Cardiac muscle cell (in vitro differentiated cells and primary cell): ENCODE measurements at places on chromosomes 6 and 20. TPM values are rescaled to one million over a fixed set of nuclear protein-coding genes. Genes with fewer than 3 reads are reported as not detected.

Gene KCNS1
- polyA plus RNA-seq, result 0.19 TPM in 1 of 2 replicates, not detected in the other

Gene C6orf58
- not detected in 2 replicates for polyA plus RNA-seq

Gene LGSN
- not detected in 2 replicates for polyA plus RNA-seq

Gene CBFA2T2
- polyA plus RNA-seq, result 36.7 and 57.0 TPM in 2 replicates

Gene PRDM13
- not detected in 2 replicates for polyA plus RNA-seq

Gene SPATA2
- polyA plus RNA-seq, result 9.4 and 9.5 TPM in 2 replicates

Gene PTK6
- 0.30 and 0.38 TPM in 2 replicates for polyA plus RNA-seq

Gene SLA2
- polyA plus RNA-seq, result not detected in 2 replicates

Gene HLA-DOA
- polyA plus RNA-seq, result 0.57 TPM in 1 of 2 replicates, not detected in the other

Gene STX11
- polyA plus RNA-seq, result 0.20 and 1.6 TPM in 2 replicates

Gene HAO1
- not detected in 2 replicates for polyA plus RNA-seq

Gene KIF6
- polyA plus RNA-seq, result 1.7 and 2.9 TPM in 2 replicates

Gene ABHD12
- 112 and 113 TPM in 2 replicates for polyA plus RNA-seq

Gene PHACTR1
- polyA plus RNA-seq, result 11.2 and 20.4 TPM in 2 replicates

Gene CAGE1
- polyA plus RNA-seq, result 0.26 and 0.66 TPM in 2 replicates

Gene LYRM2
- polyA plus RNA-seq, result 39.6 and 59.5 TPM in 2 replicates

Gene RAMACL
- polyA plus RNA-seq, result 0.10 and 0.44 TPM in 2 replicates

Gene UNC5CL
- polyA plus RNA-seq, result 3.3 and 5.3 TPM in 2 replicates

Gene NHSL1
- polyA plus RNA-seq, result 6.0 and 6.6 TPM in 2 replicates

Gene HINT3
- 30.8 and 35.2 TPM in 2 replicates for polyA plus RNA-seq

Gene MMS22L
- 4.1 and 6.6 TPM in 2 replicates for polyA plus RNA-seq

Gene FGD2
- 0.24 and 0.29 TPM in 2 replicates for polyA plus RNA-seq

Gene TP53TG5
- 3.5 and 3.8 TPM in 2 replicates for polyA plus RNA-seq

Gene NOX3
- polyA plus RNA-seq, result not detected in 2 replicates

Gene LY6G6F
- not detected in 2 replicates for polyA plus RNA-seq

Gene PROKR2
- polyA plus RNA-seq, result not detected in 2 replicates

Gene TENT5A
- polyA plus RNA-seq, result 8.1 and 14.4 TPM in 2 replicates

Gene COL19A1
- polyA plus RNA-seq, result 0.10 TPM in 1 of 2 replicates, not detected in the other

Gene DDX43
- not detected in 2 replicates for polyA plus RNA-seq

Gene POPDC3
- polyA plus RNA-seq, result 80.0 and 97.0 TPM in 2 replicates

Gene LPIN3
- polyA plus RNA-seq, result 9.5 and 11.2 TPM in 2 replicates

Gene SRSF6
- polyA plus RNA-seq, result 47.3 and 56.0 TPM in 2 replicates

Gene CAP2
- 262 and 328 TPM in 2 replicates for polyA plus RNA-seq

Gene PPP1R14C
- 190 and 273 TPM in 2 replicates for polyA plus RNA-seq

Gene C4A
- polyA plus RNA-seq, result 1.9 and 2.5 TPM in 2 replicates
